Body of pancreas (tissue), 4 donors: ENCODE measurements at places on chromosomes 12 and 14.

GRCh38 chr14:73492043-73492552 lies 1.4 kb downstream of the RIOX1 start:
- no peak for DNase-seq

- no peak for DNase-seq
Measured at GRCh38 chr12:65171870-65172269, 2.5 kb downstream of the LEMD3 start.

DNA sequence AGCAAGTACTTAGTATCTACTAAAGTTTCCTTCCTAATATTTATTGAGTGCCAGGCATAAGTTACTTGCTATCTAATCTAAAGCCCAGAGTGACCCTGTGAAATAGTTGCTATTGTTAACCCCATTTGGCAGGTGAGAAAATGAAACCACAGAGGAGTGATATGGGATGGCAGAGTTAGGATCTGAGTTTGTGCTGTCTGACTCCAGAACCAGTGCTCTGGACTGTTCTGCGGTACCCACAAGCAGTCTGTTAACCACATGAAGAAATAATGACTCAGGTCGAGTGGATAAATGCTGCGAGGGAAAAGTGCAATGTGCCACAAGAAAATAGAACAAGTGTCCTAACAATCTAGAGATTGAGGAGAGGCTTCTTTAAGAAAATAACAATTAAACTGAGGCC lies 60.7 kb upstream of the GZMB start:
- no peak for DNase-seq

DNA sequence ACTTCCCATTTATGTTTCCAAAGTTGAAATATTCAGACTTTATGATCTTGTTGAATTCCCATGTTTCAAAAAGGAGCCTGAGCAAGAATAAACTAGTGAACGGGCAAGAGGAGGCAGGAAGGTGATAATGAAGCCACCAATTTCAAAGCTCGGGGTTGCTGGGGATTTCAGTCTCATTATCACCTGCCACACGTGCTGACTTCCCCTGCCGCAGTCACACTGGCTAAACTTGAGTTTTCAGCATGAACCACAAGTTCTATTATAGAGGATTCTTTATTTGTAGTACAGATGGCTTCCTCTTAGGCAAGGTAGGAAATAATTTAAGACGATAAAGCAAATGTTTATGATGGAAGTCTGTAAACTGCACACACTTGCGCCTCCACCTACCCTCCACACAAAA lies 18.1 kb upstream of the DIABLO start:
- DNase-seq: no peak

DNA sequence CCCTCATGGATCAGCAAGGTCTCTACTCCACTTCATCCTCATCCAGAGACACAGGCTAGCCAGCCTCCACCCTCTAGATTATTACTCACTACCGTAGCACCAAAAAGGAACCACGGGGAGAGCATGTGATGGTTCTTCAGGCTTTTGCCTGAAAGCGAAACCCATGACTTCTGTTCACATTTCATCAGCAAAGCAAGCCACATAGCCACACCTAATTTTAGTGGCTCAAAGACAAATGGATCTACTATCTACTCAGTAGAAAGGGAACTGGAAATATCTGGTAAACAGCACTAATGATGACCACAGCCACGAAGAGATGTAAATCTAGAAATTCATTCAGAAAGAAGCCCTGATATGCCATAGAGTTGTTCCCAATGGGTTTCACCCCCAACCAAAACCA lies 51.4 kb downstream of the VCPKMT start:
- no peak for DNase-seq
